ENCODE measurements at places on chromosomes 16 and 17. TPM values are rescaled to one million over a fixed set of nuclear protein-coding genes. Genes with fewer than 3 reads are reported as not detected.

The RAB26 gene
- not detected for total RNA-seq

The PLSCR3 gene
- 34.3 TPM for total RNA-seq

The G6PC1 gene
- not detected for total RNA-seq

The ASPA gene
- total RNA-seq = 0.60 TPM

The SNX20 gene
- total RNA-seq = 1.3 TPM

The SLC47A1 gene
- 25.8 TPM for total RNA-seq

The ZNF287 gene
- total RNA-seq = 6.8 TPM

The CTRB1 gene
- 11.0 TPM for total RNA-seq

The TP53TG3F gene
- not detected for total RNA-seq

The OTOP3 gene
- not detected for total RNA-seq

The SLC9A5 gene
- 2.2 TPM for total RNA-seq

DNA sequence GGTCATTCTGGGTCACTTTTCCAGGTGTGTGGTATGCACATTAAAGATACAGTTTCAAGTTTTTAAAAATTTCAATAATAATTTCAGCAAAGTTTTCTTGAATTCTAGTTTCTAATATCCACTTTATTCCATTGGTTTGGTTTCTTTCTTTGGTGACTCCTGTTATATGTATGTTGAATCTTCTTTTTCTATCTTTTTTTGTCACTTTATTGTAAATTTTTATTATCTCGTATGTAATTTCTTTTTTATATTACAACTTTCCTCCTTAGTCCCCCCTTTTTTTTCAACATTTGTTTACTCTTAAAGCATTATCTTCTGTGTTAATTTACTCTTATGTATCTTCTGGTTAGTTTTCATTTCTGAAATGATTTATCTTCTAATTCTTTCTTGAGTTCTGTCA is 57.5 kb downstream of the NF1 start:
- DNase-seq = no peak
- H3K36me3 ChIP-seq = no peaks in the 10 kb centered on the region
- H3K27me3 ChIP-seq = no peaks in the 10 kb centered on the region
- no peak overlapping the region for H3K4me3 ChIP-seq
- no peaks in the 10 kb centered on the region for H3K4me1 ChIP-seq
- no peak overlapping the region for H3K27ac ChIP-seq

DNA sequence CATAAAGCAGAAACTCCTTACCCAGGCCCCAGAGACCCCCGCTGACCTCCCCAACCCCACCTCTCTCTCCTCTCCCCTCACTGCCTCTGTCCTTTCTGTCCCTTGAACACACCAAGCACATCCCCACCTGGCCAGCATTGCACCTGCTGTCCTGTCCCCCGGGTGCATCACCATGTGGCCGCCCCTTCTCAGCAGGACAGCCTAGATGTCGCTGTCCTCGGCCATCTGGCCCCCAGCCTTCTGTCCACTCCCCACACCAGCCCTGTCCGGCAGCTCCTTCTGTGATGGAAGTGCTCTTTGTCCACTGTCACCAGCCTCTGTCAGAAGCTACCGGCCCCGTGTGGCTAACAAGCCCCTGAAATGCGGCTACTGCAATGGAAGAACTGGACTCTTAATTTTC is 12.3 kb upstream of the MPRIP start:
- no peaks in the 10 kb centered on the region for H3K4me1 ChIP-seq
- no peak overlapping the region for H3K27ac ChIP-seq
- no peaks in the 10 kb centered on the region for H3K36me3 ChIP-seq
- no peaks in the 10 kb centered on the region for H3K27me3 ChIP-seq
- no peak for DNase-seq
- no peak overlapping the region for H3K4me3 ChIP-seq

DNA sequence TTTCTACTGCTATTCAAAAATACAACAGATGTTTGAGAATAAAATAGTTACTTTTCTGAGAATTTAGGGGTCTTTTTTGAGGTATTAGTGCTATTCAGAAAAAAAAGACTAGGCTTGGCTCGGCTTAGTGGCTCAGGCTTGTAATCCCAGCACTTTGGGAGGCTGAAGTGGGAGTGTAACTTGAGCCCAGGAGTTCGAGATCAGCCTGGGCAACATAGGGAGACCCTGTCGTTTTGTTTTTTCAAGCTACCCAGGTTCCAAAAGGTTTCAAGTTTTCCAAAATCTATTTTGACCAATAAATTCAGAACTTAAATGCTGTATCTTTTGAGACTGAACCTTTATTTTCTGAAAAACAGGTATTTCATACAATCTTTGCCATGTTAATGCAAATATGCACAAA is 3.2 kb upstream of the ARL6IP1 start:
- no peaks in the 10 kb centered on the region for H3K36me3 ChIP-seq
- no peak overlapping the region for H3K27ac ChIP-seq
- H3K27me3 ChIP-seq = no peaks in the 10 kb centered on the region
- DNase-seq = no peak
- H3K4me3 ChIP-seq = no peak overlapping the region

GRCh38 chr17:16439303-16439791 is 24.0 kb downstream of the TRPV2 start:
- H3K27ac ChIP-seq = peak overlapping the region; percentile 66
- DNase-seq = no peak
- H3K4me1 ChIP-seq = peaks cover 15% of the 10 kb centered on the region
- H3K27me3 ChIP-seq = no peaks in the 10 kb centered on the region
- no peaks in the 10 kb centered on the region for H3K36me3 ChIP-seq

DNA sequence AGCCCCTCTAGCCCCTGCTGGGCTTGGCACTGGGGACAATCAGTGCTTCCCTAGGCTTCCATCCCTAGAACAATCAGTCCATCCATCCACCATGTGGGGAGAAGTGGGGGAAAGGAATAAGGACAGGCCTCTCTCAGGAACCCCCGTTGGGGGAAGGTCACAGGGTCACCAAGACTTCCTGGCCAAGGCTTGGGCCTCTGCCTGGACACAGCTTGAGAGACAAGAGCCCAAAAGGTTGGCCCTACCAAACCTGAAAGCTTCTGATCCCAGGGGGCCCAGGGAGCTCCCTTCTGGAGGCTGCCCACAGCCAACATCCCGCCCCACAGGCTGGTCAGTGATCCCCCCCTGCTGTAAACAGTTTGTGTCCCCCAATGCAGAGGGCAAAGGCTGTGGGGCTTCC is 16.2 kb upstream of the MTMR4 start:
- no peaks in the 10 kb centered on the region for H3K36me3 ChIP-seq
- H3K27me3 ChIP-seq = no peaks in the 10 kb centered on the region
- no peak overlapping the region for H3K4me3 ChIP-seq
- H3K27ac ChIP-seq = no peak overlapping the region
- no peak for DNase-seq

DNA sequence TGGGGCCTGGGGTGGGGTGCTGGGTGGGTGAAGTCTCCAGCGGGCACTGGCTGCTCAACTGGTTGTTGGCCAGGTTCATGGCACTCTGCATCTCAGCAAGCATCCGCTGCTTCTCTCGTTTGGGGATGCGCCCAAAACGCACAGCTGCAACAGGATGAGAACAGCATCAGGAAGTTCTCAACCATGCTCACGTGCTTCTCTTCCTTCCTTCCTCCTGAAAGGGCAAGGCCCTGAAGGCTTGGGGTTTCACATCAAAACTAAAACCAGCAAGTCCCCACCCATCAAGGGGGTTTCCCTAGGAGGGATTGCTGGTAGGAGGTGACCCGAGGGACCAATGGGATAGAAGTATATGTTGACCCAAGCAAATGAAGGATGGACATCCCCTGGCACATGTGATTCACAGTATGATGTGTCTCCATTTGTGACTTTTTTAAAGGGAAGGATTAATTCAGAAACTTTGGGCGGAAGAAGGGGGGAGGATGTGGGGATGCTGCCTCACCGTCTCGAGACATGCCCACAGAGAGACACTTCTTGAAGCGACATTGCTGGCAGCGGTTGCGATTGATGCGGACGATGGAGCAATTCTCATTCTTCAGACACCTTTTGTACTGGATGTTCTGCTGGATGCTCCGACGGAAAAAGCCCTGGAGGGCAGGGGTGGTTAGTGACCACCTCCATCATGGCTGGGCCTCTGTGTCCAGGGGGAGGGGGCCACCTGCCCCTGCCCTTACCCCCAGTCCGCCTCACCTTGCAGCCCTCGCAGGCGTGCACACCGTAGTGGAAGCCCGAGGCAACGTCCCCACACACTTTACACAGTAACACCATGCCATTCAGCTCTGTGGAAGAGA is 4.2 kb downstream of the NR1D1 start:
- no peak for DNase-seq
- no peaks in the 10 kb centered on the region for H3K36me3 ChIP-seq
- H3K4me3 ChIP-seq = no peak overlapping the region
- no peaks in the 10 kb centered on the region for H3K27me3 ChIP-seq
- H3K27ac ChIP-seq = peak overlapping the region; percentile 85
- H3K4me1 ChIP-seq = peaks cover 36% of the 10 kb centered on the region

DNA sequence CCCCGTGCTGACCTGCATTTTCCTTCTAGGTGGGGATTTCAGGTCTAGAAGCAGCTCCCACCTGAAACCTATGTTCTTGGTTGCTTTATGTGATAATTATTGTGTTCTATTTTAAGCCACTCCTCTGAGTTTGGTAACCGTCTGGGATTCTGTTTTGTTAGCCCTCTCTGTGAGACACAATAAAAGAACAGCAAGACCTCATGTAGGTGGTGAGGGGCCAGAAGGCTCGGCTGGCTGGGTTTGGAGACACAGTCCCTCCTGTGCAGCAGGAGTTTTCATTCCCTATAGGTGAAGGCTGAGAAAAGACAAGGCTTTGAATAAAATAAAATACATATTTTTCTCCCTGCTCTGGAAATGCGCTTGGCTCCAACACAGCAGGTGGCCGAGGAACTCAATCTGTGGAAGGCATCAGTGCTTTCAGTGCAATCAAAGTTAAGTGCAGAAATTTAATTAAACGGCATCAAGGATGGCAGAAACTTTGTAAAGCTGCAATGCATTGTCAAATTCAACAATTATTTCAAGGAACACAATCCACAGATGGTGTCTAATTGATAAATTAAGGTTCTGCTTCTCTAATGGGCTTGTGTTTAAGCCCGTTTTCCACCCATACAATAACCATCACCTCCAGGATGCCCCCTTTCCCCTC is 107.8 kb downstream of the MSI2 start:
- H3K4me1 ChIP-seq = peaks cover 26% of the 10 kb centered on the region
- DNase-seq = no peak
- H3K36me3 ChIP-seq = no peaks in the 10 kb centered on the region

GRCh38 chr16:70601576-70602575 is 44.5 kb upstream of the IL34 start:
- DNase-seq = no peak
- H3K27ac ChIP-seq = no peak overlapping the region
- H3K4me3 ChIP-seq = no peak overlapping the region
- no peaks in the 10 kb centered on the region for H3K36me3 ChIP-seq

GRCh38 chr17:42055496-42055895 is 5.1 kb upstream of the C17orf113 start:
- no peak overlapping the region for H3K27ac ChIP-seq
- no peak for DNase-seq
- H3K4me3 ChIP-seq = no peak overlapping the region
- no peaks in the 10 kb centered on the region for H3K27me3 ChIP-seq

DNA sequence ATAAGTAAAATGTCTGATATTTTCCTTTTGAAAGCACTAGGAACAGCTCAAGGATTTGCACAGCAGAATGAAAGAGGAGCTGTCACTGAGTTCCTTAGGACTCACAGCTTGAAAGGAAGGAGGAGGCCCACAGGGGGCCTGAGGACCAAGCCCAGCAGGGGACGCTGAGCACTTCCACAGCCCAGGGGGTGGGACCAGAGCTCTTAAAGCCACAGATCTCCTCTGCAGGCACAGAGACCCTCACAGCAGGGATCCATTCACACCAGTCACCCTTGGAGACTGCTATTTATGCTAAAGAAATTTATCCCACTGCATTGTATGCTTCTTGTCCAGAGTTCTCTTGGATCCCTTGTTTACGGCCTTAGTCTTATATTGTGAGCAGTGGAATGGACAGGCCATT is 253.3 kb downstream of the STX8 start:
- no peak overlapping the region for H3K27ac ChIP-seq
- no peak for DNase-seq

GRCh38 chr16:29237971-29238370 is 168.5 kb downstream of the NPIPB11 start:
- H3K4me3 ChIP-seq = no peak overlapping the region
- H3K4me1 ChIP-seq = peaks cover 1% of the 10 kb centered on the region
- no peak overlapping the region for H3K27ac ChIP-seq
- H3K27me3 ChIP-seq = no peaks in the 10 kb centered on the region
- no peak for DNase-seq

DNA sequence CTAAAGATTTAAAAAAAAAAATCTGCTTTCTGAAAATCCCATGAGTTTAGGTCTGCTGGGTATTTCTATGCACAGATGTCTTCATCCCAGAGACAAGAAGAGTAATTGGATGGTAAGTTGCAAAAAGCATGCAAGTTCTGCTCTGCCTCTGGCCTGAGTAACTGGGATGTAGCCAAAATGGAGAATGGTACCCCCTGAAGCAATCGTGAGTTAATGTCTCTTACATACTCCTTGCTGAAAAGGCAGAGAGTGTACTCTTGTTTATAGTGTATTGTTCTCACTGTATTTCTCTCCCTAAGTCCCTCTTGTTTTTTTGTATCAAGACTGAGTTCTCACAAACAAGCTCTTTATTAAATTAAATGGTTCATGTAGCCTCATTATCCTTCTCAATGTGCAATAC is 259.0 kb downstream of the IRX3 start:
- H3K4me1 ChIP-seq = no peaks in the 10 kb centered on the region
- no peaks in the 10 kb centered on the region for H3K36me3 ChIP-seq
- H3K4me3 ChIP-seq = no peak overlapping the region
- H3K27me3 ChIP-seq = no peaks in the 10 kb centered on the region
- H3K27ac ChIP-seq = no peak overlapping the region

All from ovary (tissue), 10 donors.